Activated T-helper 1 cell treated with anti-CD3 and anti-CD28 coated beads, Interleukin-12 subunit alpha, Interleukin-12 subunit beta, Interleukin-2, Interleukin-4 antibody, amounts not matched to agents 30 ng/mL and 10 ng/mL and 1 ng/mL, durations not matched to agents 14 hours and 24 hours and 36 hours (primary cell): ENCODE measurements at places on chromosomes 7 and 10. TPM values are rescaled to one million over a fixed set of nuclear protein-coding genes. Genes with fewer than 3 reads are reported as not detected.

The BLNK gene
- not detected in 2 replicates for total RNA-seq

The GTF2I gene
- total RNA-seq = 199 and 203 TPM in 2 replicates

The FAM24B gene
- 13.1 and 18.4 TPM in 2 replicates for total RNA-seq

The CALHM3 gene
- not detected in 2 replicates for total RNA-seq

The C10orf53 gene
- total RNA-seq = not detected in 2 replicates

The SYT15B gene
- total RNA-seq = 0.15 and 0.23 TPM in 2 replicates

The GRID2IP gene
- 0.08 and 0.12 TPM in 2 replicates for total RNA-seq

The IL6 gene
- 0.32 and 0.54 TPM in 2 replicates for total RNA-seq

The VSTM4 gene
- 0.20 and 0.23 TPM in 2 replicates for total RNA-seq

The ZNF727 gene
- 0.12 TPM in 1 of 2 replicates, not detected in the other for total RNA-seq

The SERPINE1 gene
- 0.36 and 0.47 TPM in 2 replicates for total RNA-seq

The NKX2-3 gene
- total RNA-seq = not detected in 2 replicates

The TRUB1 gene
- 21.6 TPM in 2 replicates for total RNA-seq

The HTR7 gene
- not detected in 2 replicates for total RNA-seq

The PNPLA8 gene
- total RNA-seq = 16.8 and 18.3 TPM in 2 replicates

The SMKR1 gene
- total RNA-seq = 4.8 and 5.7 TPM in 2 replicates

The ADAP1 gene
- total RNA-seq = 80.9 and 87.7 TPM in 2 replicates

The LIPJ gene
- not detected in 2 replicates for total RNA-seq

The TYW1 gene
- 21.4 and 22.4 TPM in 2 replicates for total RNA-seq

The ZNF736 gene
- 19.8 and 21.3 TPM in 2 replicates for total RNA-seq

The PPP1R17 gene
- total RNA-seq = not detected in 2 replicates

The MYL10 gene
- total RNA-seq = not detected in 2 replicates

The FAM25A gene
- total RNA-seq = not detected in 2 replicates

The SEC61G gene
- 160 and 168 TPM in 2 replicates for total RNA-seq

The TNS3 gene
- 4.1 and 5.8 TPM in 2 replicates for total RNA-seq

The PITX3 gene
- 0.17 and 0.44 TPM in 2 replicates for total RNA-seq

The SGCE gene
- total RNA-seq = 0.42 TPM in 1 of 2 replicates, not detected in the other

The SPDYE6 gene
- not detected in 2 replicates for total RNA-seq

The CDK13 gene
- 46.5 and 48.6 TPM in 2 replicates for total RNA-seq

The ZNF394 gene
- 38.3 and 40.8 TPM in 2 replicates for total RNA-seq

The PNLIP gene
- not detected in 2 replicates for total RNA-seq

The NOS3 gene
- 12.2 and 12.8 TPM in 2 replicates for total RNA-seq

The AGR3 gene
- not detected in 2 replicates for total RNA-seq

The ACSM6 gene
- total RNA-seq = not detected in 2 replicates

The TBRG4 gene
- total RNA-seq = 176 and 195 TPM in 2 replicates

The KCP gene
- not detected in 2 replicates for total RNA-seq

The CLRN3 gene
- not detected in 2 replicates for total RNA-seq

The SORCS3 gene
- total RNA-seq = not detected in 2 replicates

The CHN2 gene
- total RNA-seq = not detected in 2 replicates

The COL1A2 gene
- total RNA-seq = 9.3 and 10.2 TPM in 2 replicates

The ITPRID1 gene
- not detected in 2 replicates for total RNA-seq

The HMX2 gene
- total RNA-seq = not detected in 2 replicates

The ANKRD30A gene
- total RNA-seq = not detected in 2 replicates

The TFEC gene
- total RNA-seq = not detected in 2 replicates

The DLX5 gene
- total RNA-seq = not detected in 2 replicates

The FOXP2 gene
- total RNA-seq = not detected in 2 replicates

The CAMK2B gene
- 0.47 and 0.76 TPM in 2 replicates for total RNA-seq

The BMPER gene
- total RNA-seq = not detected in 2 replicates

The SMIM30 gene
- 32.4 and 36.8 TPM in 2 replicates for total RNA-seq

The CYP2E1 gene
- total RNA-seq = 0.52 TPM in 1 of 2 replicates, not detected in the other

The TMEM26 gene
- total RNA-seq = not detected in 2 replicates
